Frontal cortex (tissue), 4 donors: ENCODE measurements at places on chromosomes 3 and 15. TPM values are rescaled to one million over a fixed set of nuclear protein-coding genes. Genes with fewer than 3 reads are reported as not detected.

DNA sequence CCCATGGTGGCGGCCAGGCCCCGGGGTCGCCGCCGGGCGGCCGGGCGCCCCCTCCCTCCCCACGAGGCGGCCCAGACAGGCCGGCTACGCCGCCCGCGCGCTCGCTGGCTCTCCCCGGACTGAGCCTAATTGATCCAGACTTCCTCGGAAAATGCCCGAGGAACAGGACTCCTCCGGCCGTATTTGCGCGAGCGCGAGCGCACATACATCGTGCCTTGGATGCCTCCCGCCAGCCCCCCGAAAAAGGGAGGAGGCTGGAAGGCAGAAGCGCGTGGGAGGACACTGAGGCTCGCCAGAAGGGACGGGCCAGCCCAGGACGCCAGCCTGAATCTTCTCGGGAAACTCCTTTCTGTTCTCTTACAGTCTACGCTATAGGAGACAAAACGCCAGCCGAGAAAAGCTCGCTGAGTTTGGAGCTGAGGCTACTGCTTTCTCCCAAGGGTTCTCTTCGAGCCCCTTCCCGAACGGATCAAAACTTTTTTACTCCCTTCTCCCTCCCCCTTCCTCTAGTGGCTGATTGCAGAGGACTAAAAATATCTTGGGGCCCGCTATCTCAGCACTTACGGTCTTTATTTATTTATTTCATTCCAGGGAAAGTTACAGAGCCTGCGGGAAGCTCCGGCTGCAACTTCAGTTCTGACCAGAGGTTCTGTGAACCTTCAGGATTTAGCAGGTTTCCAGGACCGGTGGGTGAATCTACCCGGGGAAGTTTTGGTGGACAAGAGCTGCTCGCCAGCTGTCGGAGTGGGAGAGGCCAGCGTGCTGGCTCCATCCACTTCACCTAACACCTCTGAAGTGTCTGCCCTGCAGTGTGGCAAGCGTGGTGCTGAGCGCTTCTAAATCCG, at the start of gene PDZRN3:
TSS of gene PDZRN3 (minus strand) at position 121 of the 845 bp plus-strand sequence.
- peak; percentile 57 for DNase-seq

GRCh38 chr15:69554279-69554961, 101.8 kb downstream of the RPLP1 start:
- no peak for DNase-seq

CD96 gene
- not detected for total RNA-seq

DNA sequence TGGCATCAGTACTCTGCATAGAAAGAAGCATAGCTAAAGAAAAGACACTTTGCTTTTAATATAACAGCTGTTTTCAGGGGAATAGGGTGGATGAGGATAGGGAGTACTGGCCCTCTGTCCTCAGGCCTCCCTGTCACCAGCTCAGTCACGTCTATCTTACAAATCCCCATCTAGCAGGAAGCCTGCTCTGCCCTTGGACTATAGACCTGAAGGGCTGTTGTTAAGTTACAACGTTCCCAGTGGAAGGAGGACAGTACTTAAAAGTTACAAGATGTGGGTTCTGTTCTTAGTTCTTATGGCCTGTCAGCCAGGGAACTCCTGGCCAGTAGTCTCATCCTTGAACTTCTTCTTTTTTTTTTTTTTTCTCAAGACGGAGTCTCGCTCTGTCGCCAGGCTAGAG, 70.5 kb downstream of the RPL39L start:
- no peak for DNase-seq

CHP1 gene
- total RNA-seq: 47.7 TPM

CLDN11 gene
- 13.9 TPM for total RNA-seq

DNA sequence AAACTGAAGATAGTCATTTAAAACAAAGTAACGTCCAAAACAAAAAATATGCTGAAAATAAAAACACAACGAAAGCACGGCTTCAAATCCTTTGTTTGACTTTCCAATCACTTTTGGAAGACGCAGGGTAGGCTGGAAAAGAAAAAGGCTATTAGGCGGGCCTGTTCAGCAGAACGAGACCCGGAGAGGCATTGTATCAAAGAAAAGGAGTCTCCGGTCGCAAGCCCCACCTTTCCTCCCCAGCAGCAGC, 691 bp downstream of the SENP7 start:
- DNase-seq: no peak

GRCh38 chr15:65805019-65805745, 13.1 kb upstream of the DENND4A start:
- DNase-seq: no peak

- DNase-seq: no peak
Measured at GRCh38 chr3:109678600-109678999, 341.3 kb upstream of the DPPA4 start.
